Placental pericyte (primary cell): ENCODE measurements at places on chromosomes 12 and 14. TPM values are rescaled to one million over a fixed set of nuclear protein-coding genes. Genes with fewer than 3 reads are reported as not detected.

FAR2 gene
- 0.22 and 3.7 TPM in 2 replicates for total RNA-seq

DCAF5 gene
- 24.8 and 24.9 TPM in 2 replicates for total RNA-seq

BHLHE41 gene
- total RNA-seq: 0.66 and 1.6 TPM in 2 replicates

RHEBL1 gene
- 0.22 and 1.6 TPM in 2 replicates for total RNA-seq

OR4E2 gene
- total RNA-seq: not detected in 2 replicates

AQP6 gene
- total RNA-seq: not detected in 2 replicates

KRT7 gene
- total RNA-seq: 1.1 and 7.0 TPM in 2 replicates

BIN2 gene
- not detected in 2 replicates for total RNA-seq

CLEC4E gene
- not detected in 2 replicates for total RNA-seq

TECPR2 gene
- 16.6 and 21.5 TPM in 2 replicates for total RNA-seq

GNB3 gene
- 2.0 and 6.2 TPM in 2 replicates for total RNA-seq

PTCSC3 gene
- not detected in 2 replicates for total RNA-seq

SLCO1B3 gene
- total RNA-seq: not detected in 2 replicates

GPRC5D gene
- total RNA-seq: not detected in 2 replicates

PTPRB gene
- 2.2 and 5.0 TPM in 2 replicates for total RNA-seq

SVOP gene
- not detected in 2 replicates for total RNA-seq

ZBTB39 gene
- 7.2 and 9.0 TPM in 2 replicates for total RNA-seq

FAM222A gene
- total RNA-seq: 1.3 TPM in 2 replicates

TAS2R8 gene
- 0.43 TPM in 1 of 2 replicates, not detected in the other for total RNA-seq

DRAM1 gene
- 51.3 and 129 TPM in 2 replicates for total RNA-seq

TPH2 gene
- total RNA-seq: not detected in 2 replicates

STX2 gene
- 38.5 and 53.7 TPM in 2 replicates for total RNA-seq

OSBPL8 gene
- 113 and 274 TPM in 2 replicates for total RNA-seq

NELL2 gene
- total RNA-seq: under 0.01 TPM in 1 of 2 replicates, not detected in the other

STAC3 gene
- 0.43 and 0.66 TPM in 2 replicates for total RNA-seq

LRR1 gene
- 5.5 and 33.8 TPM in 2 replicates for total RNA-seq

FAM181A gene
- total RNA-seq: not detected in 2 replicates

RFX4 gene
- not detected in 2 replicates for total RNA-seq

SERPINA9 gene
- 0.43 TPM in 1 of 2 replicates, not detected in the other for total RNA-seq

RNF31 gene
- 57.8 and 65.3 TPM in 2 replicates for total RNA-seq
